ENCODE measurements at places on chromosomes 12 and 14. TPM values are rescaled to one million over a fixed set of nuclear protein-coding genes. Genes with fewer than 3 reads are reported as not detected.
A peak's percentile ranks its signal among the peaks of the same experiment; 100 is the strongest.

The PROX2 gene
- total RNA-seq, result not detected

The CLBA1 gene
- total RNA-seq, result 2.8 TPM

DNA sequence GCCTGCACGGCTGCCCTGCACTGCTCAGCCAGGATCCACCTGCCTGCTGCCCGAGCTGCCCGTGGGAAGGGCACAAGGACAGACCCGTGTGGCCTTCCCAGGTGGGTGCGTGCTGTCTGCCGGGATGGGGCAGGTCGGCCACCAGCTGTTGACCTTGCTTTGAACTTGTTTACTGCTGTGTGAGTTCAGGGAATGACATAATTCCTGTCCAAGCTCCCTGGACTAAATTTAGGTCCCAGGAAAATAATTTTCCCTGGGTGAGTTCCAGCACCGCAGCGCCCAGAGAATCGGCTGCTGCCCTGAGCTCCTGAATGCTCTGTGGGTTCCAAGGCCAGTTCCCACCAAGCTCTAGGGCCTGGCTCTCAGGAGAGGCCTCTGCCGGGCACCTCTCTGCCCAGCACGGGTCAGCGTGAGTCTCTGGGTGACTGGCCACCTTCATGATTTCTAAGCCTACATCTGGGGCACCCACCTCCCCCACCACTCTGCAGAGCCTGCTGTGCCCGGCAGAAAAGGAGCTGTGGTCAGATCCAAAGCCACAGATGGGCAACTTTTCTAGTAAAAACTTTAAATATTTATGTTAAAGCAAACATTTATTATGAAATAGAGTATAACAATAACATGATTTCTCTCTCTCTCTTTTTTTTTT, 27.2 kb upstream of the MLXIP start:
- peak; percentile 16 for DNase-seq

DNA sequence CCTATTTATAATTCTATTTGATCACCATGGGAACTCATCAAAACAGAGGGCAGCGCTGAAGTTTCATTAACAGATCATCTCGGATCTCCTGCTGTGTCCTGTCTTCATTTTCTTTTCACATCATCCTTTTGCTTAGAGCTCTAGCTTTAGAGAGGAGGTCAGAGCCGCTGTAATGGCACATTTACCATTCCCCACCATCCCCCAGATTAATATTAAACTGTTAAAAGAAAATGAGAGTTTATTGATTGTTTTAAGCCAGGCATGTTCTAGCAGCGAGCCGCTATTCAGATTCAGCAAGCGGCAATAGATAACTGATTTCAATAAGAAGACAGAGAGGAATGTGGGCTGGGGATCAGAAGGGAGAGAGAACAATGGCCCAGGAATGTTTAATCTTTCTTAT, 308.8 kb downstream of the EGLN3 start:
- DNase-seq, result no peak

DNA sequence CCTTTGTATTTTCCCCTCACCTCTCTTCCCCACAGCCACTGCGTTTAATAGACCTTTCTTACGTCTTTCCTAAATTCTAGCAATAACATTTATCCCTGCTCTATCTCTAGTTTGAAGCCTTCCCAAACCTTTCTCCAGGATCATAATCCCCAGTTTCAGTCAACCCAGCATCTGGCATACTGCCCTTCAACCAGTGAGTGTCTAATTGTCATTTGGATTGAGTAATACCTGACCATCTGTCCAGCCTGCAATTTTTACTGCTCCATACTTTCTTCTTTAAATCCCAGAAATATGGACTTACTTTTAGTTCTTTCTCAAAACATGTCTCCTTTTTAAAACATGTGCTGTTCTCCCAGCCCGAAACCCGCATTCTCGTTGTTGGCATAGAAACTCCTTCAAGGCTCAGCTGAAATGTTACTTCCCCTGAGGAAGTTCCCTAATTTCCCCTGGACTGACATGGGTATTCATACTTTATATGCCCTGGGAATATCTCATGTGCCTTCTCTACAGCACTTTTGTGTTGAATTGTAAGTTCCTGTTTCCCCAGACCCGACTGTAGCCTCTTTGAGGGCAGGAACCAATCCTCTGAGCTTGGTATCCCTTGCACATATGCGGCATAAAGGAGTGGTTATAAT, 65.1 kb upstream of the ETV6 start:
- no peak for DNase-seq

DNA sequence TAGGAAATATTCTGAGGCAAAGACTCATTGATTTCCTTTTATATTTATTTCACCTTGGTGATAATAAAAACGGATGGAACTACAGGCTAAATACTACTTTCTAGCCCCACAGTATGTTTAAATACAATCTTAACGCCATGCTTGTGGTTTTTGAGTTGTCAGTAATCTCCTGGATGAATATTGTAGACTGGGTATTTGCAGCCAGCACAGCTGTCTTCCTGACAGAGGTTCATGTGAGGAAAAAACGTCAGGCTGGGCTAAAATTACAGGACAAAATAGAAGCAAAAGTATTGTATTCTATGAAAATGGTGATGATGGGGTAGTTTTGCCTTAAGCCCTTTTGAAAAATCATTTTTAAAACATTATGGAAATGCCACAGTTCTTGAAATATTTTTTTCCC, 140.9 kb downstream of the CCDC91 start:
- peak; percentile 9 for DNase-seq

DNA sequence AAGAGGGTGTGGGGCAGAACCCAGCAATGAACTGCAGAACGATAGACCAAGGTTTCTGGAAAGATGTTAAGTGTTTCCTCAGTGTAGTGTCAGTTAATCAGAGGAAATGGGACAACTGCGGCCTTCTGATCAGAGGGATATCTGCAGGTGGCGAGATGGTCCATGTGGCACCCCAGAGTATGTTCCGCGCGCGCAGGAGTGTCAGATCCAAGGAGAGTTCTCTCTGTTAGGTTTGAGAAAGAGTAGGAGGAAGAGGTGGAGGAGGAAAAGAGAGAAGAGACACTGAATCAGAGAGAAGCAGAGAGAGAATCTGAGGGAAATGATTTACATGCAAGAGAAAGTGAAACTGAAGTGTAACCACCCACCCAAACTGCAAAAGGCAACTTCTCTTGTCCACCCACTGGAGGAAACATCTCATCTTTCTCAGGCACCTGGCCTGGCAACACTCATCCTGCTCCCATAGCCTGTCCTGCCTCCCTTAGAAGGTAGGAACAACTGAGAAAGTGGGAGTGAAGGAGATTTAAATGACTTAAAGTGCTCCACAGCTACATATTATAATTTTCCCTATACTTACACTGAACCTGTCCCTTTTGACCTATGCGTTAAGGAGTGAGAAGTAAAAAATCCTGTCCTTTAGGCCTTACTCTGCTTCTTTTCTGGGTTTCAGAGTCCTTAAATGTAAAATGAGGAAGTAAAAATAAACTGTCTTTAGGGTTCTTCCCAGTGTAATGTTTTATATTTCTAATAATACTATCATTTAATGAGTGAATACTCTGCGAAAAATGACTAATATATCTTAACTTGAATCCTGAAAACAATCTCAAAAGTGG, 6.8 kb upstream of the TESPA1 start:
- no peak for DNase-seq

- DNase-seq, result no peak
These were observed 173.6 kb downstream of the TTC8 start for GRCh38 chr14:88998027-88998426.

DNA sequence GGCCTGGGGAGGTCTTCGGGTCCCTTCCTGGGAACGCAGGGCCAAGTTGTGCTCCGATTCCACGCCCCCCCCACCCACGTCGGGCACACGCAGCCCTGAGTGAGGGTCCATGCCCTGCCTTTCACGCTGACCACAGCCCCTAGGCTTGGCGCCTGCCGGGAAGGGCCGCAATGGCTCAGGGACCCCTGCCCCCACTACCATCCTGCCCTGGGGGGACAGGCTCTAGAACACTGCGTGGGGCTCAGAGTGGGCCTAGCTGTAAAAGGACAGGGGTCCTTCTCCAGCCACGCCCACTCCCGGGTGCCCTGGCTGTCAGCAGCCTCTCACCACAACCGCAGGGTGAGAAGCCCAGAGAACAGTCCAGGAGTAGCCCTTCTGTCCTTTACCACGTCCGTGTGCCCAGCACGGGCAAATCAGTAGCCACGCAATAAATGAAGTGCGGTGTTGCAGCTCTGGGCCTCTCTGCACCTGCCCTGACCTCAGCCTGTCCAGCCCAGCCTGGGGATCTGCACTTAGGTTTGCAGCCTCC, 9.4 kb upstream of the GPR68 start:
- DNase-seq, result no peak

All from fibroblast of the aortic adventitia (primary cell).